ENCODE measurements at places on chromosomes 3 and 15.

- peak; percentile 1 for DNase-seq
Observed at GRCh38 chr15:85754989-85755388, 39.7 kb downstream of the KLHL25 start.

DNA sequence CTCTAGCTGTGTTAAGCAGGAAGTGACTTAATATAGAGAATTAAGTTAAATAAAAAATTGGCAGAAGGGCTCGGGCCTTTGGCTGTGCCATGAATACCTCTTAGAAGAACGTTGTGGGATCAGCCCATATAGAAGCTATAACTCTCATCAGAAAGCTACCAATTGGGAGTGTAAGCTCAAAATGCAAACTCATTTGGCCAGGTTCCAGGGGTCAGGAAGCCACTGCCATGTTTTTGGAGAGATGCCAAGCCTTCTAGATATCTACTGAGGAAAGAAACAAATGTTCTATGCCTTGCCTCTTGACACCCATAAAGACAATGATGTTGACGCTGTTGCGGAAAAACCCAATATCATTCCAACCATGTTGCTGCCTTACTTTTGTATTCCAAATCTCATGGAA lies 475.2 kb upstream of the TGFBR2 start:
- DNase-seq, result no peak

GRCh38 chr3:43268636-43269035 lies 17.7 kb upstream of the SNRK start:
- no peak for DNase-seq

GRCh38 chr15:93706495-93707292 lies 524.7 kb upstream of the MCTP2 start:
- DNase-seq, result no peak

GRCh38 chr3:171768986-171769385 lies 41.3 kb downstream of the PLD1 start:
- no peak for DNase-seq

DNA sequence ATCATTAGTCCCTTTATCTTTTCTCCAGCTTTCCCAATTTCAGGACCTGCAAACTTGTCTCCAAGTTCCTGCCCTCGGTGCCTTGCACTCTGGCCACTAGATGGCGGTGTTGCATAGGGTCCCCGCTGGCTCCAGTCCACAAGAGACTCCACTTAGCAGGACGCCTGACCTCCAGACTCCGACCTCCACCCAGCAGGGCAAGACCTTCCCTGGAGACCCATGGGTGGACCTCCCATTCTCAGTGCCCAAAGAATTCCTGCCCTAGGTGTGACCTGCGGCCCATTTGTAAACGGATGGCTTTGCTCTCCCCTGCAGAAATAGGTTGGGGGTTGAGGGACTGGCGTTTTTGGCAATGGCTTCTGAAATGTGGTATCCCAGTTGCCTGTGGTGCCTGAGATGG lies 82.6 kb downstream of the LSM3 start:
- DNase-seq, result peak; percentile 85

DNA sequence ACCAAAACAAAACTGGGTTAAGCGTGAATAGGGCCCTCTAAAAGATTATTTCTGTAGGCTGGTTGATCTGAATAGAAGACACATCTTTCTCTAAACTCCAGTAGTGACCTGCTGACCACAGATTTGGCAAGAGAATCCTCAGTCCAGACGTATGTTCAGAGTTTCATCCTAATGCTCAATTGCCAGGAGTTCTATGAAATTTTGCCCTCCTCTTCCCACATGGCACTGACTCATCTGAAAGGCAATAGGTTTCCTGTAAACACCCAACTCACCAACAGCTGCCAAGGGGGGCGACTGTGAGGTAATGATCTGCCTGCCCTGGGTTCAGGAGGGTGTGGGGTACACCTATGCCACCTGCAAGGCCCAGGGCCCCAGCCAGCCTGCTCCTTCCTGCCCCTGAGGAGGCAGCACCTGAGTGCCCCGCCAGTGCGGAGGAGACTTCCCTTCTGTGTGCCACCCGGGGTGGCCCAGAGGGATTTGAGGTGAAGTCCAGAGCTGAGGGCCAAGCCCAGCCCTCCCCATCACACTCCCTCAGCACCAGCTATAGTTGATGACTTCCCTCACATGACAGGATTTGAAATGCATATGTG lies 8.4 kb upstream of the PLA2G4D start:
- DNase-seq, result no peak

- no peak for DNase-seq
Observed at GRCh38 chr3:134937256-134938028, 142.4 kb downstream of the EPHB1 start.
